CD4-positive, alpha-beta memory T cell (primary cell): ENCODE measurements at places on chromosomes 6 and 20. TPM values are rescaled to one million over a fixed set of nuclear protein-coding genes. Genes with fewer than 3 reads are reported as not detected.

Gene KCNG1
- total RNA-seq: not detected

Gene HLA-DRA
- 24.3 TPM for total RNA-seq

DNA sequence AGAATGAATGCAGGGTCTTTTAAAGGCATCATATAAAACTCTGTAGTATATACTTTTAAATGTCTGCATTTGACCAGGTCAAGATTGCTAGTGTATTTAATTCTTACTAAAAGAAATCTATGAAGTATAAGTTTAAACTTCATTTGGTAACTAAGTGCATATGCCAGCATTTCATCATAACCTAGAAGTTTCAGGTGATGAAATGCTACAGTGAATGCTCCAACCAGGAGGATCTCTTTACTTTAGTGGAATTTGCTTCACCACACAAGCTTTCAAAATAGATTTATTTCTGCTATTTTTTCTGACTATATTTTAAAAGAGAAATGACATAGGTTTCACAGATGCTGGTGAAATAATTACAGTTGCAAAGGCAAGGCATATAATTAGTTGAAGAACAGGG, 141.9 kb downstream of the HIVEP2 start:
- H3K27ac ChIP-seq: no peak overlapping the region
- DNase-seq: no peak

Gene POU3F2
- total RNA-seq: not detected

- no peak overlapping the region for H3K4me3 ChIP-seq
- H3K36me3 ChIP-seq: peaks cover 10% of the 10 kb centered on the region
- H3K27me3 ChIP-seq: no peaks in the 10 kb centered on the region
- peaks cover 47% of the 10 kb centered on the region for H3K4me1 ChIP-seq
Observed at GRCh38 chr20:24953209-24953575, 4.1 kb downstream of the CST7 start.

- no peak overlapping the region for H3K4me3 ChIP-seq
- H3K36me3 ChIP-seq: no peaks in the 10 kb centered on the region
- no peaks in the 10 kb centered on the region for H3K27me3 ChIP-seq
- H3K4me1 ChIP-seq: no peaks in the 10 kb centered on the region
- DNase-seq: no peak
Observed at GRCh38 chr6:168102315-168102985, 23.4 kb upstream of the FRMD1 start.

GRCh38 chr6:14693301-14694192, 552.3 kb upstream of the JARID2 start:
- H3K4me3 ChIP-seq: no peak overlapping the region
- H3K27ac ChIP-seq: no peak overlapping the region
- DNase-seq: no peak
- no peaks in the 10 kb centered on the region for H3K27me3 ChIP-seq

Gene SERPINB6
- total RNA-seq: 41.9 TPM

DNA sequence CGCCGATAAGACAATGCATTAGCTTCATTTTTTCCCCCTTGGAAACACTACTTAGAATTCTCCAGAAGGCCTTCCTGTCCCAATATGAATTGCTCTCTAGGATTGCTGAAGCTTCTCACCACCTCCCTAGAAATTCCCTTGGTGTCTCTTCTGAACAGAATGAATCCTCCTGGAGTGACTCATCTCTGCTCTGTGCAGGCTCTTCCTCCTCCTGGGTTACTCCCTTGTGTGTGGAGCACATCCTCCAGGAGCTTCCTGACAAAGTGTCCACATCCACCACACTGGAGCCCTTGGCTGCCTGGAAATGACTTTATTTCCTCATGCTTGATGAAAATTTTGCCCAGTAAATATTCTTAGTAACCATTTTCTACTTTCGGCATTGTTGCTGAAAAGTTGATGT, 54.4 kb downstream of the DTNBP1 start:
- no peak overlapping the region for H3K27ac ChIP-seq
- H3K4me1 ChIP-seq: no peaks in the 10 kb centered on the region
- H3K36me3 ChIP-seq: peaks cover 7% of the 10 kb centered on the region

- no peaks in the 10 kb centered on the region for H3K36me3 ChIP-seq
- no peak overlapping the region for H3K4me3 ChIP-seq
- no peak for DNase-seq
- H3K27ac ChIP-seq: no peak overlapping the region
Observed at GRCh38 chr6:169023161-169023874, 230.3 kb downstream of the THBS2 start.

GRCh38 chr6:83962582-83962981, 71.0 kb upstream of the MRAP2 start:
- H3K4me1 ChIP-seq: no peaks in the 10 kb centered on the region
- no peak overlapping the region for H3K4me3 ChIP-seq
- H3K36me3 ChIP-seq: peaks cover 11% of the 10 kb centered on the region
- no peak overlapping the region for H3K27ac ChIP-seq
- no peak for DNase-seq
- H3K27me3 ChIP-seq: no peaks in the 10 kb centered on the region

Gene SMLR1
- total RNA-seq: not detected

DNA sequence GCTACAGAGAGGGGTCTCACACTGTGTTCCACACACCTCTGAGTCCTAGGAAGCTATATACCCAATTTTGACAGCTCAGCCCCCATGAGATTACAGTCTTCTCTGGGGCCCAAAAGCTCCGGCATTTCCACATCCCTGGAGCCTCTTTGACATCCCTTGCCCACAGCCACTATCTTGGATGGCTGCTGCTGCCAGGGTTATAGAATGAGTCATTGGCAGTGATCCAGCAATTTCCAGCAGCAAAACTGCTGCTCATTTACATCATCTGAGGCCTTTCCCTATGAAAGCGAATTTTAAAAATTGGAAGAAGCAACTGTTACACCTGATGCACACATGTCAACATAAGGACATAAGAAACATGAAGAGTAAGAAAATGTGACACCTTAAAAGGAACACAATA, 590.7 kb downstream of the MEI4 start:
- H3K27me3 ChIP-seq: no peaks in the 10 kb centered on the region
- H3K36me3 ChIP-seq: no peaks in the 10 kb centered on the region
- H3K4me3 ChIP-seq: no peak overlapping the region

Gene C6orf58
- not detected for total RNA-seq

DNA sequence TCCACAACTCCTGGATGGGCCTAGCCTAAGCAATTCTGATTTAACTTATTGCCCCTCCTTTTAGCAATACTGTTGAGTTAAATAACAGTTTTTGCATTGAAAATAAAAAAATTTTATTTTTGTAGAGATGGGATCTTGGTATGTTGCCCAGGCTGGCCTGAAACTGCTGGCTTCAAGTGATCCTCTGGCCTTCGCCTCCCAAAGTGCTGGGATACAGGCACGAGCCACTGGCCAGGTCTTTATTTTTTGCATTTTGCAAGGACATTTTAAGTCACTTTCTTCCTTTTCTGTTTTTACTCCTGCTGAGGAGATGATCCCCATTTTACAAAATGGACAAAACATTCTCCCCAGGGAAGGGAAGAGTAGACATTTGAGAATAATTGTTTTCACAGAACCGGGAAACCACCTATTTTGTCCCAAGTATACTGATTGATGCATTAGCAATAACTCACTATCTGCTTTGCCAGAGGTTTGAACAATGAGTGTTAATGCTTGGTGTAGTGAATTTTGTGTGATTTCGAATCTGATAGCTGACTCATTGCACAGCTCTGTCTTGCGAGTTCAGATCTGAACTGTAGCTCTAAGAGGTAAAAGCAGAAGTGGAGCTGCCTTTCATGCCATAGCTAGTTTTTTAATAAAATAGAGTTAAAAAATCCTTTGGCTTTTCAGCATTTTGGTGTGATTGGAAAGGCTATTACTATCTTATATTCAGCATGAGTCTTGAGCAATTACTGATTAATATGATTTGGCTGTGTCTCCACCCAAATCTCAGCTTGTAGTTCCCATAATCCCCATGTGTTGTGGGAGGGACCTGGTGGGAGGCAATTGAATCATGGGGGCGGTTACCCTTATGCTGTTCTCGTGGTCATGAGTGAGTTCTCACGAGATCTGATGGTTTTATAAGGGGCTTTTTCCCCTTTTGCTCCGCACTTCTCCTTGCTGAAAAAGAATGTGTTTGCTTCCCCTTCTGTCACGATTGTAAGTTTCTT, 20.9 kb downstream of the IGF2R start:
- H3K27me3 ChIP-seq: no peaks in the 10 kb centered on the region
- H3K36me3 ChIP-seq: no peaks in the 10 kb centered on the region
- no peak for DNase-seq

GRCh38 chr20:24747881-24748595, 201.0 kb upstream of the CST7 start:
- no peaks in the 10 kb centered on the region for H3K4me1 ChIP-seq
- H3K27me3 ChIP-seq: no peaks in the 10 kb centered on the region
- DNase-seq: no peak

- no peak overlapping the region for H3K27ac ChIP-seq
- peaks cover 17% of the 10 kb centered on the region for H3K4me1 ChIP-seq
- H3K4me3 ChIP-seq: peak overlapping the region; percentile 47
- H3K27me3 ChIP-seq: no peaks in the 10 kb centered on the region
- no peak for DNase-seq
- H3K36me3 ChIP-seq: peaks cover 5% of the 10 kb centered on the region
Observed at GRCh38 chr20:63574829-63575743, 1.0 kb upstream of the HELZ2 start.

Gene FAM83C
- not detected for total RNA-seq

Gene SLX4IP
- 6.6 TPM for total RNA-seq

Gene TINAG
- total RNA-seq: not detected

Gene TJAP1
- total RNA-seq: 54.4 TPM

Gene ZBTB46
- total RNA-seq: 0.87 TPM

- H3K4me1 ChIP-seq: peaks cover 65% of the 10 kb centered on the region
- H3K36me3 ChIP-seq: no peaks in the 10 kb centered on the region
- H3K27me3 ChIP-seq: no peaks in the 10 kb centered on the region
- no peak for DNase-seq
- H3K4me3 ChIP-seq: no peak overlapping the region
- H3K27ac ChIP-seq: no peak overlapping the region
Observed at GRCh38 chr6:107801173-107801886, 22.8 kb downstream of the SCML4 start.

GRCh38 chr6:11824986-11825385, 46.4 kb upstream of the ADTRP start:
- no peak for DNase-seq
- no peaks in the 10 kb centered on the region for H3K36me3 ChIP-seq
- H3K4me3 ChIP-seq: no peak overlapping the region
- no peak overlapping the region for H3K27ac ChIP-seq

Gene GRM1
- not detected for total RNA-seq

DNA sequence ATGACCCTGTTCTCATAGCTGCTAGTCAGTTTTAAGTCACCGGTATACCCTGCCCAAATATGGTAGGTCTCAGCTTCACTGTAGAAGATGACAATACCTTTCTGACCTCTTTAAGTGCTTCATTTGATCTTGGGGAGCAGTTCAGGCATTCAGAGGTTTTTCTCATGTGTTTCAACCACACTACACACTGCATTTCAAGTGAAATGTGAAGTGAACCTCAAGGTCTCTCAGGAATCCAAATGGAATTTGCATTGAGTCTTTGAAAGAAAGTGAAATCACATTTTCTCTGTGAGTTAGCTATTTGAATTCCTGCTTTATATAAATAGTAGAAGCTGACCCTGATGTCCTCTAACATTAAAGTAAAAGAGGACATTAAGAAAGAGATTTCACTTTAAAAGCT, 461.6 kb downstream of the ADGRB3 start:
- no peak overlapping the region for H3K4me3 ChIP-seq
- H3K4me1 ChIP-seq: no peaks in the 10 kb centered on the region
- H3K27ac ChIP-seq: no peak overlapping the region
- H3K36me3 ChIP-seq: no peaks in the 10 kb centered on the region
- no peak for DNase-seq

- H3K27me3 ChIP-seq: no peaks in the 10 kb centered on the region
- H3K27ac ChIP-seq: no peak overlapping the region
- DNase-seq: no peak
- H3K36me3 ChIP-seq: no peaks in the 10 kb centered on the region
- H3K4me3 ChIP-seq: no peak overlapping the region
- no peaks in the 10 kb centered on the region for H3K4me1 ChIP-seq
Observed at GRCh38 chr20:37958856-37959520, 56.1 kb downstream of the VSTM2L start.

DNA sequence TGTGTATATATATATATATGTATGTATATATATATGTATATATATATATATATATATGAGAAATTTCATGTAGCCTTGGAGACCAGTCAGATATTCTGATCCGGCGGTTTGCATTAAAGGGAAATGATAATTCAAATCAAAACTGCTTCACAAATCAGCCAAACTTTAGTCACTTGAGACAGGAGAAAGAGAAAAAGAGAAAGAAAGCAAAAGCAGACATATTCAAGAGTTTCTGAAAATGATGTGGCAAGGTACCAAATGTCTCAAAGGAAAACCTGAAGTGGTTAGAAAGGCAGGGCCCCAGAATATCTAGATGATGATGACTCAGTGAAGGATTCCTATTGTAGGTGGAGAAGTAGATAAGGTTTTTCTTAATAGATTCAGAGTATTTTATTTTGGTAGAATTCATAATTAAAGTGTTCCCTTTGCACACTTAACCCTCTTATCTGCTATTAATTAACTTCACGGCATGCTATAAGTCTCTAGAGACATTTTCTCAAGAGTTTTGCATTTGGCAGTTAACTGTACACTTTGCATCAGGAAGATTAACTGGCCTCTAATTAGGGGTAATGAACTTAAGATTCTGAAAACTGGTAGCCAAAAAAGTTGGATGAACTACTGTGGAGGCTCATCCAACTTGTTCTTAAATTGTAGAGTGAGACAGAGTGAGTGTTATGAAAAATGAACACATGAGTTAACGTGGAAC, 50.1 kb upstream of the ASF1A start:
- no peak overlapping the region for H3K27ac ChIP-seq
- no peak for DNase-seq
- H3K27me3 ChIP-seq: no peaks in the 10 kb centered on the region

- no peak for DNase-seq
- H3K36me3 ChIP-seq: no peaks in the 10 kb centered on the region
- H3K27ac ChIP-seq: no peak overlapping the region
- H3K27me3 ChIP-seq: no peaks in the 10 kb centered on the region
- H3K4me1 ChIP-seq: no peaks in the 10 kb centered on the region
Observed at GRCh38 chr6:128806261-128806660, 76.7 kb upstream of the LAMA2 start.

DNA sequence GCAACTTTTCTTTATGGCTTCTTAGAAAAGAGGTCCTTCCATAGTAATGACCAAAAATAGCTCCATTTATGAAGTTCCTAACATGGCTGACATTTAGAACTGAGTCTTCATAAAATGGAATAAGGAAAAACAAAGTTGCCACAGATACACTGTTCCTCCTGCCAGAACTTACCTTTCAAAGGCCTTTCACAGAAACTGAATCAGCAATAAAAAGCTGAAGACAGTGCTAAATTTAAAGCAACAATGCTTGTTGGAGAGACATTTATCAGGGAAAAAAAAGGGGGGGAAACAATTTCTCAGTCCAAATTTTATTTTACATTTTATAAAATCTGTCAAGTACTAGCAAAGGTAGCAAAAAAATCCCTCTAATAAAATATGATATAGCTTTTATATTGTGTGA, 17.3 kb downstream of the DEK start:
- no peaks in the 10 kb centered on the region for H3K27me3 ChIP-seq
- H3K4me1 ChIP-seq: peaks cover 23% of the 10 kb centered on the region
- H3K27ac ChIP-seq: no peak overlapping the region
- H3K36me3 ChIP-seq: peaks cover 25% of the 10 kb centered on the region
- H3K4me3 ChIP-seq: no peak overlapping the region

- H3K27me3 ChIP-seq: no peaks in the 10 kb centered on the region
- H3K27ac ChIP-seq: no peak overlapping the region
- DNase-seq: no peak
- H3K4me3 ChIP-seq: no peak overlapping the region
- no peaks in the 10 kb centered on the region for H3K36me3 ChIP-seq
Observed at GRCh38 chr6:85118652-85119235, 331.1 kb upstream of the NT5E start.

Gene BPHL
- 13.7 TPM for total RNA-seq

GRCh38 chr6:155185544-155185943, 78.3 kb upstream of the CLDN20 start:
- no peak for DNase-seq
- H3K27ac ChIP-seq: no peak overlapping the region
- no peak overlapping the region for H3K4me3 ChIP-seq
